AG08395 (cell line): ENCODE measurements at places on chromosomes 5 and 9.

DNA sequence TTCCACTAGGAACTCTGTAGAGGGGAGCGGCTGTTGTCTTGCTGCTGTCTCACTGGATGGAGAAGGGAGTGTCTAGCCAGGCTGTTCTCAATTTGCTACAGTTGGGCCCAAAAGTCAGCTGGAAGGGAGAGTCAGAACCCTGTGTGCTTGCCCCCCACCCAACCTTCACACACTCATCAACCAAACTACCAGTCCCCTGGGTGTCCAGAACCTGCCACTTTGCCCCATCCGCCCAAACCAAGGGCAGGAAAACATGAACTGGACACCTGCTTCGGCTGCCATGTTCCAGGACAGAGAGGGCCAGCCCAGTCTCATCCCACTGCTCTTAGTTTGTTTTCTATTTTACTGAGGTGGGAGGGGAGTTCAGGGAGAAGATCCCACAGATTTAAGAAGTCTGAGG is 82.1 kb downstream of the S1PR3 start:
- no peak for DNase-seq

DNA sequence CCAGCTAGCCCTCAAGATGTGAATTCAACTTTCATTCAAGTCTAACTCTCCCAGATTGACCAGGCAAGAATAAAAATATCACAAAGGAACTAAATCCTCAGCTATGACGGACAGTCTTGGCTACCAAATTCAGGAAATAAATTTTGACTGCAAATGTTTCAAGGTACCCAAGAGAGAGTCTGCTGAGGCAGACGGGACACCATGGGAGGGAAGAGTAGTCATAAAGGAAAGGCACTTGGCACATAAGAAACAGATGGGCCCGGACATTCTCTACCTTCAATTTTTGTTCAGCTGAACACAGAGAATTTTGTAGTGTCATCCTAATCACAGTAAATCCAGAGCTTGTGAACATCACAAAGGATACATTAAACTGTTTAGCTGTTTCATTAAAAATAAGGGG is 390.0 kb downstream of the DTWD2 start:
- DNase-seq: no peak

GRCh38 chr5:140565024-140565779 is 574 bp downstream of the SLC35A4 start:
- no peak for DNase-seq

DNA sequence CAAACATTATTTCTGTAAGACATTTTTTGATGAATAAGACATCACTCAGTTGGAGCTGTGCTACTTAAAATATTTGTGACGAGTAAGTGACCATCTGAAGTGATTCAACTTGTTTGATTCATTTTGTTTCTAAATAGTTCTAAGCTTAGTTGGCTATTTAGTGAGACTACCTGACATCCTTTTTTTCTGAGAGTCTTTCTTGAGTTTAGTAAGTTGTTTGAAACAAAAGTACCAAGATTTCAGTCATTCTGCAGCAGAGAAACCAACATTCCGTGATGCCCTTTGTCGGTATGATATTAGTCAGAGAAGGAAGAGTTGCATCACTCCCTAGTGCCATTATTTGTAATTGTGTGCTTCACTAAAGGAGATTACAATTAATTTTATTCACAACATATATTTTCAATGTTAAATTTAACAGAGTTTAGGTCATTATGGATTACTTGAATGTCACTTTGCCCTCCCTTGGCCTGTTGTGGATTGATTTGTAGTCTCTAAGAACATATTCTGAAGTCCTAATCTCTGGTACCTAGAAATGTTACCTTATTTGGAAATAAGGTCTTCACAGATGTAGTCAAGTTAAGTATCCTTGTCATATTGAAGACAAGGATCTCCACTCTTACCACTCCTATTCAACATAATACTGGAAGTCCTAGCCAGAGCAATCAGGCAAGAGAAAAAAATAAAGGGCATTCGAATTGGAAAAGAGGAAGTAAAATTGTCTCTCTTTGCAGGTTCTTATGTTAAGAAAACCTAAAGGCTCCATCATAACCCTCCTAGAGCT is 212.2 kb downstream of the PCSK1 start:
- DNase-seq: peak; percentile 53

DNA sequence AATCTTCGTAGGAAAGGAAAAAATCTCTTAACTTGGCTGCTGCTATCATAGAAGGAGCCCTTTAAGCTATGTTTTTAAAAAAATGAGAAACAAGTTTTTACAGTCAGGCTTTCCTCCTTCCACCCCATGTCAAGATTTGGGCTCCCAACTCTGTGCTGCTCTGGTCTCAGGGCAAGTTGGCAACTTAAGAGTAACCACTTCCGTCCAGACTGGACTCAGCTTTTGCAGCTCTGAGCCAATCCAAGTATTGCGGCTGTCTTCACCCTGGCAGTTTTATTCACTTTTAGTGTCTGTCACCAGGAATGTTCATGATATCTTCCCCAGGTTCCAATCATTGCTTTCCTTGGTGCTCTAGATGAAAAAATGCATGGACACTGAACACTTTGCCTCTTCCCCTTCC is 115.9 kb upstream of the GAS1 start:
- peak; percentile 81 for DNase-seq
